Glomerular endothelial cell (primary cell): ENCODE measurements at places on chromosomes 6 and 20.

DNA sequence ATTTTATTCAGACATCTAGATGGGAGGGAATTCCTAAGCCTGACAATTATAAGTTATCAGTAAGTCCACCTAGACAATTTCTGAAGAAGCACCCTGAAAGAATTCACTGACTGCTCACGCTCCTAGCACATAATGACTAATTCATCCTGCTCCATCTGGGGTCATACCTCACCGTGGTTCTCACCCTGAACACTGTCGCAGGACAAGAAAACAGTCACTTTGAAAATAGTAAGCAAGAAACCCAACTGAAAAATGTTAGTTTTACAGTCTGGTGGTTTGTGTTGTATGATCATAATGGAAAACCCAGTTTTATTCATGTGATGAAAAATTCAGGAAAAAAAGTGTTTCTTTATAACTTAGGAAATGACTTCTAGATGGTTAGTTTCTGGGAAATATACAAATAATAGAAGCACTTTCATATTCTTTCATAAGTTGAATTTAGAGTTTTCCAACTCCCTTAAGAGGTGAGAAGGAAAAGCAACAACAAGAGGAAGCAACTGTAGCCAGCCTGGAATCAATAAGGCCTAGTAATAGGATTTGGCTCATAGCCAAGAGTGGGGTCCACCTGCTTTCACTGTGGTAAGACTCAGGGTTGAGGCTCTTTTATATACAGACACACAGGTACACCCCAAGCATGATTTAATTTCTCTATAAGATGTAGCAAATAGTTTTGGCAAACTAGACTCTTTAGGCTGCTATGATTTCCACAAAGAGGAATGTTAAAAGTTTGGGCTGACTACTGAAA, 94.1 kb downstream of the HIVEP2 start:
- no peak for DNase-seq

DNA sequence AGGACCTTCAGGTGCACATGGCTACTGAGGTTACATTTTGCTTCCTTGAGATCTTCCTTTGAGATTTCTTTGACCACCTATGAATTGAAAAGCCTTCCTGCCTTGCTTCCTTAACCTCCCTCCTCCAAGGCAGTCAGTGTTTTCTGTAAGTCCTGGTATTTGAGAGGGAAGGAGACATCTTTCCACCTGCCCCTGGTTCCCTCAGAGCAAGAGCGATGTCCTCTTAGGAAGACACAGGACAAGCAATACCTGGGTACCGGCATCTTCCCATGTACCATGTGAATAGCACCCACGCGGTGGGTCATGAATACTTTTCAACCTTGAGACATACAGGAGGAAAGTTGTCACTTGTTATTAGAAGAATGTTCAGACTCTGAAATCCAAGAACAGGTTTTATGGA, 37.1 kb downstream of the GINS1 start:
- no peak for DNase-seq

- no peak for DNase-seq
Measured at GRCh38 chr6:159908979-159909378, 18.2 kb downstream of the MAS1 start.

- DNase-seq, result no peak
Measured at GRCh38 chr6:23441808-23442461, 684.1 kb upstream of the NRSN1 start.

GRCh38 chr6:68778356-68779020, 143.4 kb downstream of the ADGRB3 start:
- no peak for DNase-seq

- no peak for DNase-seq
Measured at GRCh38 chr6:36769676-36770499, 69.4 kb downstream of the CPNE5 start.

- DNase-seq, result no peak
Measured at GRCh38 chr20:19909725-19910124, 107.4 kb upstream of the NAA20 start.

GRCh38 chr20:48761023-48761785, 66.6 kb downstream of the PREX1 start:
- no peak for DNase-seq

DNA sequence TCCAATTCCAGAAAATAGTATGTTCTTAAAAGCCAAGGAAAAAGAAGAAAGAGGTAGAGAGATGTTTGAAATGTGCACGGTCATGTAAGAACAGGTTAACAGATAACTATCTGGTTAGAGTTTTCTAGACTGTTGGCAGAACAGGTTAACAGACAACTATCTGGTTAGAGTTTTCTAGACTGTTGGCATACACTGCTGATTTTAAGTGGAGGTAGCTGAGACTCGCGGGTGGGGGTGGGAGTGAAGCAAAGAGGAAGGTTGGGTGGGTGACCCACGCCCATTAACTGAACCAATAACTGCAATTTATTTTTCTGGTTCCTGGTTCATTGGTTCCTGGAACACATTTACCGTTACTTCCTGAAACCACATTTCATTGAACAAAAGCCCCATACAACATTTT, 157.5 kb downstream of the ELOVL4 start:
- DNase-seq, result no peak

DNA sequence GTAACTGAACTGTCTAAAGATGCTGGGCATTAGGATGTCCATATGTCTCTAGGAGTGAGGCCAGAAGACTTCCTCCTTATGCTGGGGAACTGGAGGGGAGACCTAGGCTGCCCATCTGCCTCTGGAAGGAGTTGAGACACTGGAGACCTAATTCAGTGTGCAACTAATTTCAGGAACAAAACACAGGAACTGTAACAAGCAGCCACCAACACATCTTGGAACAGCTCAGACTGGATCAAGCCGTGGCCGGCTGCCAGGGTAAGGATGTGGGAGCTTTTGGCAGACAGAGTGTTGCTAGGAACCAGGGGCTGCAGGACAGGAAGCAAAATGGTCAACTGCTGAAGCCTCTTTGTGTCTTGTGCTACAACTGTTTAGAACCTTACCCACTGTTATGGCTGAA, 16.4 kb upstream of the MAS1 start:
- no peak for DNase-seq
